ENCODE measurements at places on chromosomes 3 and 15.

DNA sequence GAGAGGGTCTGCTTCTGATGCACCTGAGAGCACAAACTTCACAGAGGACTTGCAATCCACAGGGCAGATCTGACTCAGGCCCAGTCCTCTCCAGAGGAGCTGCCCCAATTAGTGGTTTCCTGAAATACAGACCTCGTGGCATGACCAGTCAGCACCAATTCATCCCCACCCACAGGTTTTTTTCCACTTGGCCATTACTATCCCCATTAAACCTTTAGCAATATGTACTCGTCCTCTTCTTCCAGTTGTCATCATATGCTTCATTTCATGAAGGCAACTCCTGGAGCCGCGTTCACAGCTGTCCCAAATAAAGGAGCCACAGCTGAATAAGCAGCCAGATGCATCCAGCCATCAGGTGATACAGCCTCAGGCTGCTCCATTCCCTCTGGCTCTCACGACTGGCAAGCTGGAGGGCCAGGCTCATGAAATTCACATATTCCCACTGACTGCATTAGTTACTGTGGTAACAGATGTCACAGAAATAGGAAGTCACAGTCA lies 163.1 kb downstream of the FMN1 start:
- no peak for DNase-seq

- no peak for DNase-seq
Measured at GRCh38 chr15:90248789-90249202, 560 bp upstream of the TTLL13 start.

GRCh38 chr3:46884929-46885328 lies 7.4 kb downstream of the PTH1R start:
- DNase-seq = no peak

- DNase-seq = no peak
Measured at GRCh38 chr3:64209866-64210621, 15.2 kb downstream of the PRICKLE2 start.

DNA sequence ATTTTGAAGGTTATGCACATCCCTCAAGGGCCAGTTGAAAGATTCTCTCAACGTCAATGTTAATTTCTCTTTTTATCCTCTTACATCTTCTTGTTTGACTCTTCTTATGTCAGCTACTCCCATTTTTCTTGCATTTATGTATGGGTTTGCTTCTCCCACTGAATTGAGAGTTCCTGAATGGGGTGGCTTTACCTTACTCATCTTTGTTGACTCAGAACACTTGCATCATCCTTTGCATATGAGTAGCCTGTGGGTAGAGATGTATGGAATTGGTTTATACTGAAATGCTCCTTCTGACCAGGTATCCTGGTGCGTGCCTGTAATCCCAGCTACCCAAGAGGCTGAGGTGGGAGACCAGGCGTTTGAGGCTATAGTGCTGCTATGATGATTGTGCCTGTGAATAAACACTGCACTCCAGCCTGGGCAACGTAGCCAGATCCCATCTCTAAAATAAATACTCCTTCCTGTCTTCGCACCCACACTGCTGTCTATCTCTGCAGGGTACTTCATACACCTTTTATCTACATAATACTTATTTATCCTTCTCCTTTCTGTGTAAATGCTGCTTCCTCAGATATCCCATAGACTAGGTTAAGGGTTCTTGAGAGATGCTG lies 123.6 kb upstream of the DPH6 start:
- no peak for DNase-seq

- no peak for DNase-seq
Measured at GRCh38 chr3:126867190-126867862, 115.6 kb upstream of the PLXNA1 start.

DNA sequence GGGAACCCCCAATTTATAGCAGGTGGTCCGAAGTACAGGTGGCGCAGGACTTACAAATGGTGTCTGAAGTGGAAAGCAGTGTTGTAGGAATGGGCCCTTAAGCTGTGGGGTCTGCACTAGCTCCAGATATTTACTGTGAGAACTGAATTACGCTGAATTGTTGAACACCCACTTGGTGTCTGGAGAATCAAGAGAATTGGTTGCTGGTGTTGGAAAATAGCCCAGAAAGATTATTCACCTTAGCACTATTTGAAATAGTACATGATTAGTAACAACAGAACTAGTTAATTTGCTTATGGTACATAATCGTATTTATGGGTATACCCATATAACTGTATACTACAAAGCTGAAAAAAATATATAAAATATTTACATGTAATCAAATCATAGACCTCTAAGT lies 64.8 kb downstream of the ADAM10 start:
- DNase-seq = no peak

DNA sequence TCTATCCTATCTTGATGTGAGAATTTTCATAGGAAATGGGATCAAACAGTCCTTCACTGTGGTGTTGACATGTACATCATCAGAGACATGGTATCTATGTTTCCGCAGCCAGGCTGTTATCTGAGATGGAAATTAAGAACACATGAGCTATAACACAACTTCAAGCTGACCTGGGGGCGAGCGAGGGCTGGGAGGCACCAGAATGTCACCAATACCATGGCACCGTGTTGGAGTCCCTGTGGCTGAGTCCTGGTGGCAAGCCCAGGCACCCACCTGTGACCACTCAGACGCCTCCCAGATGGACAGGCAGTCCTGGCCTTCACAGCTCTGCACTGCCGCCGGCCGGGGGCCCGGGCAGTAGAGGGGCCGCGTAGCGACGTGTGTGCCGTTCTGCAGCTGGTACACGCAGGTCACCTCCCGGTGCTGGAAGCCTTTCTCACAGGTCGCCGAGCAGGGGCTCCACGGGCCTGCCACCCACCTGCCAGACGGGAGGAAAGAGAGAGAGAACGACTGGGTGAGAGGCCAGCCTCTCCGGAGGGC lies 263.9 kb upstream of the LYSMD4 start:
- DNase-seq = no peak

Measured in stimulated activated CD4-positive, alpha-beta T cell treated with anti-CD3 and anti-CD28 coated beads, TNF-alpha, amount 100 ng/mL, for 4 hours (primary cell).